D721Med (cell line): ENCODE measurements at places on chromosomes 4 and X.

GRCh38 chr4:110231869-110232268 lies 33.5 kb upstream of the ELOVL6 start:
- no peak for DNase-seq

DNA sequence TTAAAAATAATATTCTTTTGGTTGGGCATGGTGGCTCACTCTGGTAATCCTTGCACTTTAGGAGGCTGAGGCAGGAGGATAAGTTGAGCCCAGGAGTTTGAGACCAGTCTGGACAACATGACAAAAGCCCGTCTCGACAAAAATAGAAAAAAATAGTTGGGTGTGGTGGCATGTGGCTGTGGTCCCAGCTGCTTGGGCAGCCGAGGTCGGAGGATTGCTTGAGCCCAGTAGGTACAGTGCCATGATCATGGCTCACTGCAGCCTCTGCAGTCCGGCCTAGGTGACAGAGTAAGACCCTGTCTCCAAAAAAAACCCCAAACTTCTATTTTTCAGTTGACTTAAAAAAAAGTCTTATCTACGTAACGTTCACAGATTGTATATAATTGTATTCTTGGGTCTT lies 23.9 kb downstream of the UBE2K start:
- no peak for DNase-seq

DNA sequence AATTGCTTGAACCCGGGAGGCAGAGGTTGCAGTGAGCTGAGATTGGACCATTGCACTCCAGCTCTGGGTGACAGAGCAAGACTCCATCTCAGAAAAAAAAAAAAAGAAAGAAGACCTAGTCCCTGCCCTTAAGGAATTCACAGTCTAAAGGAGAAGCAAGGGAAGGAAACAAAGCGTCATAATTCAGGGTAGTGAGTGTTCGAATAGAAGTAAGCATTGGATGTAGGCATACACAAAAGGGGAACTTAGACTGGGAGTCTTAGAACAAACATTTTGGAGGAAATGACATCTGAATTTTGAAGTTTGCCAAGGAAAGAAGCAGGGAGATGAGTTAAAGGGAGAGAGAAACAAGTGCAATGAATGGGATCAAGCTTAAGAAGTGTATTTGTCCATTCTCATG lies 32.4 kb downstream of the PPM1K start:
- no peak for DNase-seq

DNA sequence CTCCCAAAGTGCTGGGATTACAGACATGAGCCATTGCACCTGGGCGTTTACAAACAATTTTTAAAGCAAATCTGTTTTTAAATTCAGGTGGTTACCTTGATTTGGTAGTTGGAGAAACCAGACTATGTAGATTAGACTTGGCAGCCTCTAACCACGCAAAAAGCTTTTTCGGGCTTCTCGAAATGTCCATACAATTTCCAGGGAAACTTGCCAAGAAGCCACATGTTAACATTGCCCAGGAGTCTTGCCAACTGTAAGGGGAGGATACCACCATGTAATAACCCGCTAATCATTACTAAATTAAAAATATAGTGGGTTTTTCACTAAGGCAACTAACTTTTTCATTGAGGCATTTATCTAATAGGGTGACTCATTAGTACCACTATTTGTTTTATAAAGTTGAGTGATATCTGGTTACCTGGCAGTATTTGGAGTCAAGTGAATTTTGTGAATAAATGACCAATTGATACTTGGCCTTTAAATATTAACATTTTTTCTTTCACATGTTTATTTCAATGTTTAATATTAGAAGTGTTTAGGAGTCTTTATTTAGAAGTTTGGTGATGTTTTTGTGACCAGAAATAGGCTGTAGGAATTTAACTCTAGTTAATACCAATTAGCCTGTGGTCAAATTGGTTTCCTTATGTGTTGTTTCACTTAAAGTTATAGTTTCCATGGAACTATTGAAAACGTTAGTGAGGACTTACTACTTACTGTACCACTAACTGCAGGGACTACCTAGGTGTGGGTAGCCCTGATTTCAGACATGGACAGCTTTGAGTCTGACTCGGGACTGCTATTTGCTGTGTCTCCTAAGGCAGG lies 61.3 kb downstream of the CLDN34 start:
- DNase-seq, result no peak

- DNase-seq, result no peak
These were observed 1.4 kb upstream of the VEGFC start for GRCh38 chr4:176794151-176794550.

DNA sequence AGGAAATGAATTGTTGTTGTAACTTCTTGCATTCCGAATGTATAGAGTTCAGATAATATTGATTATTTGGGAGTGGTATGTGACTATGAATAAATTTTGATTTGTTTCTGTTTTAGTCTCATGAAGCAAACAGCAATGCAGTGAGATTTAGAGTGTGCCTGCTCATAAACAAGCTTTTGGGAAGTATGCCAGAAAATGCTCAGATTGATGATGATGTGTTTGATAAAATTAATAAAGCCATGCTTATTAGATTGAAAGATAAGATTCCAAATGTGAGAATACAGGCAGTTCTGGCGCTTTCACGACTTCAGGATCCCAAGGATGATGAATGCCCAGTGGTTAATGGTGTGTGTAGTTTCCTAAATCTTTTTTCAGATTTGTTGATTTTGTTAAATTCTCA lies 2.0 kb downstream of the NCAPG start:
- DNase-seq, result no peak
